ENCODE measurements at places on chromosomes 7 and 10. TPM values are rescaled to one million over a fixed set of nuclear protein-coding genes. Genes with fewer than 3 reads are reported as not detected.

DNA sequence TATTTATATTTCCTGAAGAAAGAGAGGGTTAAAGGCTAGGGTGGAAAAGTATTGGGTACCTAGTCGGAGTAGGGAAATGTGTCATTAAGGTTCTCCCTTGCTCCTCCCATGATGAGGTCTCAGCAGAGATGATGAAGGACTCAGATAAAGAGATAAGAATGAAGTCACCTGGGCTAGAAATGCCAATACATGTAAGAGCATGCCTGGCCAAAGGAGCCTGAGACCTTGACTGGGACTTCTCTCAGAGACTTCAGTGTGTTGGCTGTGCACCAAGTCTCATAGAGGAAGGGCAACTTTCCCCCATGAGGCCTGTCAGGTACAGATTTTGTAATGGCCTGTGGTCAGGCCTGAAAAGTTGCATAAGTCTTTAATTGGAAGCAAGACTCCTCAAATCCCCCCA lies 361.0 kb upstream of the CDC14C start:
- DNase-seq = no peak

DNA sequence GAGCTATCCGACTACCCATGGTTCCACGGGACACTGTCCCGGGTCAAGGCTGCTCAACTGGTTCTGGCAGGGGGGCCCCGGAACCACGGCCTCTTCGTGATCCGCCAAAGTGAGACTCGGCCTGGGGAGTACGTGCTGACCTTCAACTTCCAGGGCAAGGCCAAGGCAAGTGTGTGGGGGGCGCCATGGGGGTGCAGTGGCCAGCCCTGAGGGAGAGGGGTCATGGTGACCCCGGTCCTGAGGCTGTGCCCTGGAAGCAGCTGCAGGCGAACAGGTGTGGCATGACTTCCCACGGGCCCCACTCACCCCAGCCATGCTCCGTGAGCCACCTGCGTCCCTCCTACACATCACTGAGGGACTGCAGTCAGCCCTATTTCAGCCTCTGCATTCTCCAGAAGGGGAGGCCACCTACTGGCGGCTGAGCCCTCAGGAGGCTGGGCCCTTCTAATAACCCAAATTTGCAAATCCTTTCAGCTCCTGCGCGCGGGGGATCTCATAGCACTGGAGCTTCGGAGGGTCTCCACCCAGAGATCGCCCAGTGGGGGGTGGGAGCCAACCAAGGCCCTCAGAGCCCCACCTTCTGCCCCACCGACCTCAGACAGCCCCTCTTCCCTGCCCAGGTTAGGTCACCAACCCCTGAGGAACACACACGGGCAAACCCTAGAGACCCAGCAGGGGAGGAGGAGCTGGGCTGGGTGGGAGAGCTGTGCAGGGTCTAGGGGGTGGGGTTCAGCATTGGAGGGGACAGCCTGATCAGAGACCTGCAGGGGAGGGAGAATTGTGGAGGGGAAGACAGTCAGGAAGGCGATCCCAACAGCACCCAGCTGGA lies 30.8 kb downstream of the SH2B2 start:
- no peak for DNase-seq

DNA sequence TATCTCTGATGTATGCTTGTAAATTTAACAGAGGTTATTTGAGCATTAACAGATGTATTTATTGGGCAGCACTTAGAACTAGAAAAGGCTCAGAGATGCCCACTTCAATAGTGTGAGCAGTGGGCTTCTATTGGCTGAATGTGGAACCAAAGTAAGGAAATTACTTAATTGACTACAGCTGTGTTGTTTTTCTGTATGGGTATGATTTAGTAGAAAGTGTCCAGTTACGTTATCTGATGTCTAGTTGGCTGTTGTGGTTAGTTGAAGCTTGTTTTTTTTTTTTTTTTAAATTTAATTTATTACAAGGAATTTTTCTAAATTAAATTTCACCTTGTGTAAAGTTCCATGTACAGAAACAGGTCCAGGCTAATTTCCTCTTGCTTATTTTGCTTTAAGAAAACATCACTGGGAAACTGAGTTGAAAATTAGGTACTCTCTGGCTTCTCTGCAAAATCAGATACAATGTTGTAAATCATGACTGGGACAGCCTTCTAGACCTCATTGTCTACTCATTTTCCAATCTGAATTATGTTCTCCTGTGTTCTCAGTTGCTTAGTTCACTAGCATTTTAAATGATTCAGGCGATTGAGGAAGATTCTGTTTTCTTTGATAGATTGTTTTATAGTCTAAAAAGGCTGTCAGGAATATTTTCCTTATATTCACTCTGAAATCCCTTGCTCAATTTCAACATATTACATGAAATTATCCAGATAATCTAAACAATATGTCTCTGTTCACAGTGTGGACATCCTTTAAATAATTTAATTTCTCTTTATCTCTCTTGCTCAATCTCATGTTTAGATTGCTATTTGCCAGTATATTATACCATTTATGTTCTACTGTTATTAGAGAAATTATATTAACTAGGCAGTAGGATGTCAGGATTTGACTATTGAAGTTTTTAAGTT lies 53.0 kb downstream of the PHF14 start:
- DNase-seq = no peak

DNA sequence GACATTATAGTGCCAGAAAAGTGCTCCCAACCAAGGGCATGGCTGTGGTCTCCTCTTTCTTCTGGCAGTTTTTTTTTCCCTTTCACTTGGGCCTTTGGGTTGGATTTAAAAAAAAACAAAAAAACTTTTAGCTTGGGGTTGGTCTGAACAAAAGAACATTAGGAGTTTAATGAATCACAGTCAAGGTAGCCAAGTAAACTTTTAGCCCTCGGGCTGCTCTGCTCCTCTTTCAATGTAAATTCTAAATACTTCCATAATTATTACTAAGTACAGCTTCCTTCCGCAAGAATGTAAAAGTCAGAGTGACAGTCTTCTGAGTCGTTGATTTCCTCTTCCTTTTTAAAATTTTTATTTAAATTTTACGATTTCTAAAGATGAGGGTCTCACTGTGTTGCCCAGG lies 79.2 kb downstream of the NRF1 start:
- no peak for DNase-seq

GRCh38 chr10:14235566-14236195 lies 95.0 kb downstream of the FRMD4A start:
- no peak for DNase-seq

DNA sequence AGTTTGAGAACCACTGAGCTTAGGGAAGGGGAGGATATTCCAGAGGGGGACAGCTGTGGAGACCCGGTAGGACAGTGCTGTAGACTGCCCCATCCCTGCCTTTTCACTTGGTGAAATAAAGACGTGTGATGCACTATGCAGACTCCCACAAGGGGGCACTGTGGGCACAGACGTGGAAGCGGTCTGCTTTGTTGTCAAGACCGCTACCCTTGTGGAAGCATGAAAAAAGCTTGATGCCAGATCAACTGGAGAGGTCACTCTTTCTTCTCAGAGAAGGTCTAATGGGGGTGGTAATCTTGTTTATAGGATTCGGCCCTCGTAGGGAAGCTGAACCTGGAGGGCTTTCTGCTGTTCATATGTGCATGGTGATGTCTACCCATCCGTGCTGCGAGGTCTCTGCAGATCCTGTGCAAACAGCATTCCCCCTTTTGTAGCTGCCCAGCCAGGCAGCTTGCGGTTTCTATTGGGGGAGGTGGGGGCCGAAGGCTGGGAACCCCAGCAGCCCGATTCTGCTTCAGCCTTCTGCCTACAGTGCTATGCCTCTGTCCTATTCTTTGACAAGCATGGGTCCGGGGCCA lies 13.7 kb downstream of the RPS24 start:
- DNase-seq = peak; percentile 66

- DNase-seq = no peak
These were observed 377 bp upstream of the POLR1F start for GRCh38 chr7:19709249-19709578.

- DNase-seq = no peak
These were observed 11.6 kb upstream of the ENTPD7 start for GRCh38 chr10:99647601-99648151.

Gene THSD7A
- 0.30 TPM for polyA plus RNA-seq

Gene BZW2
- 10.5 TPM for polyA plus RNA-seq
